ENCODE measurements at places on chromosomes 7 and 10.

- no peak for DNase-seq
Measured at GRCh38 chr10:44297963-44298362, 86.9 kb downstream of the CXCL12 start.

DNA sequence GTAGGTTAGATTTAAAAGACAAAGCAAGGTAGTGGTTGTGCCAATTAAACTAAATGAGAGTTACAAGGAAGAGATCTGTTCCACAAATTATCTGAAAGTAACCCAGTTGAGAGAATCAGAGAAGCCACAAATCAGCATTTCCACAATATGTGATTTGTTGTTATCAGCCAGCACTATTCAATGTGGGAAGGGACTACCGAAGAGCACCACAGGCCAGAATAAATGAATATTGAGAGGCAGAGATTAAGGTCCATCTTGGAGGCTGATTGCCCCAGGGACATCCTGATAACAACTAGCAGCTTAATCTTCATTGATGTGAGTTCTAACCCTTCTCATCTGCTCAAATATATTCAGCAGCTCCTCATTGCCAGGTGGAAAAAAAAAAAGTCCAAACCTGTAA is 367.6 kb downstream of the MALRD1 start:
- DNase-seq: no peak

DNA sequence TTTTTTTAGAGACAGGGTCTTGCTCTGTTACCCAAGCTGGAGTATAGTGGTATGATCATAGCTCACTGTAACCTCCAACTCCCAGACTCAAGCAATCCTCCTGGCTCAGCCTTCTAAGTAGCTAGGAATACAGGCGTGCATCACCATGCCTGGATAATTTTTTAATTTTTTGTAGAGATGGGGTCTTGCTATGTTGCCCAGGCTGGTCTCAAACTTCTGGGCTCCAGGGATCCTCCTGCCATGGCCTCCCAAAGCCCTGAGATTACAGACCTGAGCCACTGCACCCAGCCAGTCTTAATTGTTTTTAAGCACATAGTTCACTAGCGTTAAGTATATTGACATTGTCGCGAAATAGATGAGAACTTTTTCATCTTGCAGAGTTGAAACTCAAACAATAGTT is 2.0 kb downstream of the SUPV3L1 start:
- DNase-seq: no peak

- DNase-seq: no peak
Measured at GRCh38 chr7:71976645-71977044, 435.5 kb downstream of the CALN1 start.

- no peak for DNase-seq
Measured at GRCh38 chr7:137577184-137577583, 233.7 kb upstream of the PTN start.

- DNase-seq: no peak
Measured at GRCh38 chr7:127809261-127809702, 157.3 kb downstream of the SND1 start.

DNA sequence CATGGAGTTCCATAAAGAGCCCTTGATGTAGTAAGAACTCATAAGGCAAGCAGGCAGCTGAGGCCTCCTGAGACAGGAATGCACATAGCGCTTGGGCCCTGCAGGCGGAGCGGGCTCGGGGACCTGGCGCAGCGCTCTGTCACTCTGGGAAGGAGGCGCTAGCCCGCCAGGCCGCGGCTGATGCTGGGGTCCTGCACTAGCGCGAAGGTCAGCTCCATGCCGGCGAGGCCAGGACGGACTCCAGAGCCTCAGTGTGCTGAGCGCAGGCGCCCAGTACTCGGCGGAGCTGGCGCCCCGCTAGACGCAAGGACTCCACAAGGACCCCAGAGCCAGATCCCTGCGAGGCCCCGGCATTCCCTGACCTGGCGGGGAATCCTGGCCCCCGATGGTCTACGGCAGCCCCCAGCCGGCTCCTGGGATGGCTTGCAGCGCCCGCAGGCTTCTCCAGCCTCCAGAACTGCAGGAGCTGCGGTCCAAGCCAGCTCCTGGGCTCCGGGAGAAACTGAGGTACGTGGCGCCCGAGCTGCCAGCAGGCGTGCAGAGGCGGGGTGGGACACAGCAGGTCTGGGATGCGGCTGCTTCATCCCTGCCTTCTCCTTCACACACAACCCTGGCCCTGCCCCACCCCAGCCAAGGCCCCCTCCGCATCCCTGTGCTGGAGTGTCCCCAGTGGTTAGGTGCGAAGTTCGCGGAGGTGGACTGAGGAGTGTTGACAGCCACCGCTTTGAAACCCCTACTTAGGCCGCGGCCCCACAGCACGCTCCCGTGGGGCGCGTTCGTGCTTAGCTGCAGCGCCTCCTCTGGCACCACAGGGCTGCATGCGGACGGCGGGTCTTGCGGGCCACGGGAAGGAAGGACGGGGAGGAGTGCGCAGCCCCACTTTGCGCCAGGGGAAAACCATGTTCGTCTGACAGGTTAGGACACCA is 761.5 kb upstream of the POM121L12 start:
- no peak for DNase-seq

GRCh38 chr7:82335927-82336326 is 107.7 kb downstream of the CACNA2D1 start:
- DNase-seq: no peak

DNA sequence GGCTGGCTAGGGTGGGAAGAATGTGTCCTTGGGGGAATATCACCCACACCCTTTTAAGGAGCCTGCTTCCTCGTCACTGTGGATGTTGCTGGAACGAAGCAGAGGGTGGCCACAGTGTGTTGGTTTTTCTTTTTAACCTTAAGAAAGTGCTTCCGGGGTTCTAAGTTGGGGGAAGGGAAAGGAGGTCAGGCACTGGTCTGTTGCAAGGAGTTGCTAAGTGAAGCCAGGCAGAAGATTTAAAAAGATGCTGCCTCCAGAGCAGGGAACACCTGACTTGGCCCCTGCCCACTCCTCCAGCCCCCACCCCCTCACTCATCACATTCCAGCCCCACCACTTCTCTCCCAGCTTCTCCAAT is 213.1 kb downstream of the EMX2 start:
- no peak for DNase-seq

GRCh38 chr7:44801890-44802289 is 5.4 kb downstream of the PPIA start:
- no peak for DNase-seq

- no peak for DNase-seq
Measured at GRCh38 chr7:3210531-3210930, 90.5 kb upstream of the SDK1 start.

GRCh38 chr7:117364339-117365080 is 41.7 kb upstream of the WNT2 start:
- no peak for DNase-seq

DNA sequence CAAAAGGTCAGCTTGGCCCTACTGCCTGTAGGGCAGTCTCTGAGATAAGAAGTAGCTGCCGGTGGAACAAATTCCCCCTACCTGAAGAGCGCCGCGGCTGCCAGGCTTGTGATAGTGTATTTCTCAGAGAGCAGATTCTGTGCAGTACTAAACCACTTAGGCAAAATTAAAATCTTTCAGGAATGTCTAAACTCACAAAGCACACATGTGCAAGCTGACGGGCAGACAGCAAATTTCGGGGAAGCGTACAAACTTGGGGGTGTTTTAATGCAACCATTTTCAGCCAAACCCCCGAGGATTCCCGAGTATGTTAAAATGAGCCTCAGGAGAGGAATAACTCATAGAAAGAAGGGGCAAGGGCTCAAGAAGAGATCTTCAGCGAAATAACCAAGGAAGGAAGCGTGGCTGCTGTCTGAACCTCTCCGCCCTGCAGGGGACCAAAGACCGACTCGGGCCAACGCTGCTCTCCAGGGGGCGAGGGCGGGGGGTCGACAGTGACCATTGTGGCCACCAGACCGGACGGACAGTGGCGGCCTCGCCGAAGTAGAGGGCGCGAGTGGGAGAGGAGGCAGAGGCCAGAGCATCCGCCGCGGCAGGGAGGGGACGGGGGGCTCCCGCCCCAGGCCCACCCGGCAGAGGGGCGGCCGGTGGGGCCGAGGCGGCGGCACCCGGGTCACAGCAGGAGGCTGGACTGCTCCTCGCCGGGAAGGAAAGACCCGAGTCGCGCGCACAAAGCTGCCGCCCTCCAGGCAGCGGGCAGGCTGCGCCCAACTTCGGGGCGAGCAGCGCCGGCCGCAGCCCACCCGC is 819 bp downstream of the HYCC1 start:
- no peak for DNase-seq

DNA sequence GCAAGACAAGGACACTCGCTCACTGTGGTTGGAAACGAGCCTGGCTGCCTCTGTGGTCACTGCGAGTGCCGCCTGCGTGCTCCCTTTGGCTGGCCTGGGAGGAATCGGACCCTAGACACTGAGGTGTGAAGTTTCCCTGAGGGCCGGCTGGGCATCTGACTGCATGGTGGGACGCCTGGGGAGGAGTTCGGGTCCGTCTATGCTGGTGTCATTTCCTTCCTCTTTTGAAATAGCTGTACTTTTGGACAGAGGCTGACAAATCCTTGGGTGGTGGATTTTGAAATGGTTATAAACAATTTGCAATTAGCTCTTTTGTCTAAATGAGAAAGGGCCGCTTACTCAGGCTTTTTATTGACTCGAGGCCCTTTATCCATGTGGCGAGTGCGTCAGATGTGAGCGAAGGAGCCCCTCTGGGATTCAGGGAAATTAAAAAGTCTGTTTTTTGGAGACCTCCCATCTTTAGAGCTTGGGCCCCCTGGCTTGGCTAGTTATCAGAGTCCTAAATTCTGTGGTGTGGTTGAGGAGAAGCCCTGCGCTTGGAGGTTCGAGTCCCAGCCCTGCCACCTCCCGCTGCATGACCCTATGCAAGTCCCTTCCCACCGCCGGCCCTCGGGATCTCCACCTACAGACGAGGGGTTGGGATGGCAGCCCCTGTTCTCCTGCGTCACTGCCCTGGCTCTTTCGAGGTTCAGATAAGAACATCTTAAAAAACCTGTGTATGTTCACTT is 147.1 kb downstream of the RGS10 start:
- DNase-seq: no peak

Data from activated T-helper 1 cell treated with anti-CD3 and anti-CD28 coated beads, Interleukin-12 subunit alpha, Interleukin-12 subunit beta, Interleukin-2, Interleukin-4 antibody, amounts not matched to agents 30 ng/mL and 10 ng/mL and 1 ng/mL, durations not matched to agents 14 hours and 24 hours and 36 hours (primary cell).